GM06990 (cell line): ENCODE measurements at places on chromosomes 2 and 18.

DNA sequence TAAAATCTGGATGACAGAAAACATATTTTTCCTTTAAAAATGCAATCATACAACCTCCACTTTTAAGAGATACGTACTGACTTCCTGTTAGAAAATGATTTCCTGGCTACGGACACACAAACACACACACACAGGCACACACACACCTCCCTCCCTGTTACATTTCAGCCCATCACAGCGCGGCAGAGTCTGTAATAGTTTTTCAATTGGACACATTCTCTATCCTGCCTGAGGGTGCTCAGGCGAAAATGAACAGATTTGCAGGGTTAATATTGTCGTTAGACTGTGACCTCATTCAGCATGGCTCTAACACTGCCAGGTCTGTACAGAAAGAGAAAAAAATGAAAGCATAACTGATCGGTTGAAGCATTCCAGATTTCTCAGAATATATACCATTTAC lies 45.0 kb downstream of the KCTD1 start:
- no peak for DNase-seq

- DNase-seq: no peak
Measured at GRCh38 chr18:22451796-22452195, 34.1 kb upstream of the CTAGE1 start.

- no peak for DNase-seq
Measured at GRCh38 chr18:37380546-37381110, 185.0 kb downstream of the CELF4 start.

DNA sequence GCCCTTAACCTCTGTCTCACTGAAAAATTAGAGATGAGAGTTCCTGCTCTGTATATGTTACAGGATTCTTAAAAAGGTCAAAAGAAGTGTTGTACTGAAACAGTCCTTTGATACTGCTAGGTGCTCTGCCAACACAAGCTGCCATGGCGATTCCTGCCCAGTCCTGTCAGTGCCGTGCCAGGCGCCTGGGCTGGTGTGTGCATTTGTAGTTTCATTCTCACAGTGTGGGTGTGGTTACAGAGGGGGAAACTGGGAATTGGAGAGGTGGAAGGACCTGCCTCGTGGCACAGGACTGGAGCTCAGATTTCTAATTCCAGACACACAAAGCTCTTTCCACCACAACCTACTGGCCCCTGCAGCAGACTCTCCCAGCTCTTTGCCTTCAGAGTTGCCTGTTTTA lies 122.3 kb upstream of the RAB6C start:
- no peak for DNase-seq

DNA sequence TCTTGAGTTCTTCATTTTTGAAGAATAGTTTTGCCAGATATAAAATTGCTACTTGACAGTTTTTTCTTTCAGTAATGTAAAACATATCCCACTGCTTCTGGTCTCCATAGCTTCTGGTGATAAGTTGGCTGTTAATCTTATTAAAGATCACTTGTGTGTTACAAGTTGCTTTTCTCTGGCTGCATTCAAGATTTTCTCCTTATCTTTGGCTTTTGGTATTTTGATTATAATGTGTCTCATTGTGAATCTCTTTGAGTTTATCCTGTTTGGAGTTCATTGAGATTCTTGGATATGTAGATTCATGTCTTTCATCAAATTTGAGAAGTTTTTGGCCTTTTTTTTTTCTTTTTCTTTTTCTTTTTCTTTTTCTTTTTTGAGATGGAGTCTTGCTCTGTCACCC lies 20.2 kb upstream of the ADNP2 start:
- DNase-seq: no peak

DNA sequence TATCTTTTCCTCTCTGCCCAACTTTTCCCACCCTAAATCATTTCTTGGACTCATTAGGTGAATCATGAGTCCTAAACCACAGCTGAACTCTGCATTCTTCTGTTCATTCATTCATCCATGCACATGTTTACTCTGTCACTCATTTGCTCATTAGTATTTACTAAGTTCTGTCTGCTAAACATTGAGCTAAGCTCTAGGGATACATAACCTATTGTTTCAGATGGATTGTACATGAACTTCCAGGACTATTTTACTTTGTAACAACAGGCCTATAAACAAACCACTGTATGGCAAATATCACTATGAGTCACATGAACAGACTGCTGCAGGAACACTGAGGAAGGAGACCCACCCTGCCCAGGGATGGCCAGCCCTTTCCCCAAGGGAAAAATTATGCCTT lies 14.6 kb upstream of the DYNC2LI1 start:
- no peak for DNase-seq
